Hematopoietic multipotent progenitor cell treated with erythropoietin and hydrocortisone succinate and interleukin-3 and kit ligand, for 6 days (in vitro differentiated cells): ENCODE measurements at places on chromosomes 5 and 9.

DNA sequence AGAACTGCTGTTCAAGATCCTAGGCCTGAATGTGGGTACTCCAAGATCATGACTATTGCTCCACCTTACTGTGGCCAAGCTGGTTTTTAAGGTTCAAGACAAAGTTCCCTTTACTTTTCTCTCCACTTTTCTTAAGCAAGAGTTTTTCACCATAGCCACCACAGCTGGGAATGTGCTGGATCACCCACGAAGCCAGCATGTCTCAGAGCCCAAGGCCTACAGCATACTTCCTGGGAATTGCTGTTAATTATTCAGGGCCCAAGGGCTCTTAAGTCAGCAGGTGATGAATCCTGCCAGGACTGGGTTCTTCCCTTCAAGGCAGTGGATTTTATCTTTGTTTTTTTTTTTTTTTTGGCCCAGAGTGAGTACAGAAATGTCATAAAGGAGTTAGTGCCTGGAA is 149.4 kb upstream of the TUSC1 start:
- no peak for DNase-seq

DNA sequence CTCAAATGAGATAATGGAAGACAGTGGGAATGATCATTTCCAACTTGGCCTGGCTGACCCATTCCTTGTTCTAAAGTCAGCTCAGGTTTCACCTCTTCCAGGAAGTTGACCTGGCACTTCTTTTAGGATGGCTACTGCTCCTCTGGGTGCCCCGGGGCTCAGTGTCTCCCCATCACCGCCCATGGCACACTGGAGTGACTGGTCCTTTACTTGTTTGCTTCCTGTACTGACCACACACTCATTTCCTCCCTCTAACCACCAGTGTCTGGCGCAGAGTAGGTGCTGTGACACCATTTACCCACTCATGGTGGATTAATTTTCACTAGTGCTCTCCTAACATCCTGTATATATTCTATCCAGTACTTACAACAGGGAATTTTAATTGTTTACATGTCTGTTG is 183.5 kb downstream of the CDK5RAP2 start:
- DNase-seq = no peak

DNA sequence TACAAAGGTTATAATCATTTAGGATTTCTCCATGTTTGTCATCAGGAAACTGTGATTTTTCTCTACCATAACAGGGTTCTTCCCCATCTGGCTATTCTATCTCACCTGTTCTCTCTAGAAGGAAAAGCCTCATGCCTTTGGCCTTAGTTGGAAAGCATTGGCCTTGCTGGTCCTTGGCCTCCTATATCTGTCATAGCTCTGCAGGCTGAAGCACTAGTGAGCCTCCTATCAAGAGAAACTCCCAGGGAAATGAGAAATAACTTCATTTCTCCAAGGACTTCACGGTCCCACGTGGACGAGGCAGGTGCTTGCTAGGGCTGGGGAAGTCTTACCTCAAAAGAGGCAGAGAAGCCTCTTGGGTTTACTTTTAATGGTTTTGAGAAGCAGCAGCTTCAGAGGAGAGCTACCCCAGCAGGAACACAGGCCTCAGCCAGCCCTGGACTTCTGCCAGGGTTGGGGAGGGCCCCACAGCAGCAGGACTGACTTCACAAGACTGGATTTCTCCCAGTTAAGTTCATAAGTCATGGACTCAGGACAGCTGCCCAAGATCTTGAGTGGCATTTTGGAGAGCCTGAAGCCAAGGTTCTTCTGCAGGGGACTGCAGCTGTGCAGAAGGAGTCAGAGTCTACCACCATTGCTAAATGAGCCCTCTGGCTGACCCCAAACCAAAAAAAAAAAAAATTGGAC is 15.8 kb upstream of the PSAT1 start:
- peak; percentile 13 for DNase-seq

GRCh38 chr5:161086461-161086860 is 234.4 kb upstream of the ATP10B start:
- DNase-seq = no peak
